Non-pigmented ciliary epithelial cell (primary cell): ENCODE measurements at places on chromosomes 12 and 14.

GRCh38 chr14:38611928-38612327, 356.0 kb upstream of the CLEC14A start:
- no peak for DNase-seq

GRCh38 chr14:94138251-94138650, 8.8 kb upstream of the IFI27L2 start:
- no peak for DNase-seq

DNA sequence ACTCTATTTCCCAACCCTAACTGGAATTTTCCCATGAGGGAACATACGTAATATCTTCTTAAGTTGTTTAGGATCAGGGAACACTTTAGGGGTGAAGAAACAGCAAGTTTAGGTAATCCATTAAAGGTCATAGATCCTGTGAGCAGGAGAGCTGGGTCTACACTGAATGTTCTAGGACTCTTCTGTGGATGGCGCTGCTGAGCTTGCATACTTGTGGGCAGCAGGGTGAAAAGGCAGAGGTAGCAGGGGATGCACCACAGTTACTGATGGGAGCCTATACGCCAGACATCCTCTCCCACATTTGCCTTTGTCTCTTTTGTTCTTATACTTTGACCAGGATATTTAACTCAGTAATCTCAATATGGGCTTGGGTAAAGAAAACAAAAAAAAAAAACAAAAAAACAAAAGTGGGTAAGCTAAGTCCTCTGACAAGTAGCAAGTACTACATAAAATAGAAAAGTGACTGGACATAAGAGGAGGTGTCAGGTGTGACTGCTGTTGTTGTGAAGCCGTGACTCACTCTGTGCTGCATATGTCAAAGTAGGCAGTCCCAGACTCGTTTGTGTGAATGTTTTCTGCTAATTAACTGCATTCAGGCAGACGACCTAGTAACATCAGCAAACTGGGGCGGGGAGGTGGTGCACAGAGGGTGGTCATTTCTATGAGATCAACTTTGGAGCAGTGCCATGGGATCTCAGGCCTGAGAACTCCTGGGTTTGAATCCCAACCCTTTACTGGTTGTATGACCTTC, 31.6 kb downstream of the NEUROD4 start:
- no peak for DNase-seq

GRCh38 chr12:40668099-40668529, 24.1 kb upstream of the CNTN1 start:
- no peak for DNase-seq

GRCh38 chr14:79698298-79698711, 513.0 kb downstream of the DIO2 start:
- DNase-seq = no peak

- DNase-seq = no peak
Observed at GRCh38 chr12:21710958-21711775, 53.5 kb upstream of the LDHB start.

DNA sequence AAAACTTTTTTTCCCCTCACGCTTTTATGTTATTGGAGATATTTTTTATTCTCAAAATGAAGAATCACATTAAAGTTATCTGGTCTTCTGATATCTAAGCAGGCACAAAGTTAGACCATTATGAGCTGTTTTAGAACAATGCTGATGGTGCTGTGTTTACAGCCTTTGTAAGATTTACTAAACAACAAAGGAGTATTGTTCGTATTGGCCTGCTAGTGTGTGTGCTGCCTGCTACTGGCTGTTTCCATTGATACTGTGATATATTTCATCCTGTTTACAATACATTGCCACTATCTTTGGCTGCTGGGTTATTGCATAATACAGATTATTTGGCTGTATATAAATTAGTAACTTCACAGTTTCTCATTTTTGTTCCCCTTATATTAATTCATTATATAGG, 220.8 kb downstream of the ITPR2 start:
- no peak for DNase-seq

DNA sequence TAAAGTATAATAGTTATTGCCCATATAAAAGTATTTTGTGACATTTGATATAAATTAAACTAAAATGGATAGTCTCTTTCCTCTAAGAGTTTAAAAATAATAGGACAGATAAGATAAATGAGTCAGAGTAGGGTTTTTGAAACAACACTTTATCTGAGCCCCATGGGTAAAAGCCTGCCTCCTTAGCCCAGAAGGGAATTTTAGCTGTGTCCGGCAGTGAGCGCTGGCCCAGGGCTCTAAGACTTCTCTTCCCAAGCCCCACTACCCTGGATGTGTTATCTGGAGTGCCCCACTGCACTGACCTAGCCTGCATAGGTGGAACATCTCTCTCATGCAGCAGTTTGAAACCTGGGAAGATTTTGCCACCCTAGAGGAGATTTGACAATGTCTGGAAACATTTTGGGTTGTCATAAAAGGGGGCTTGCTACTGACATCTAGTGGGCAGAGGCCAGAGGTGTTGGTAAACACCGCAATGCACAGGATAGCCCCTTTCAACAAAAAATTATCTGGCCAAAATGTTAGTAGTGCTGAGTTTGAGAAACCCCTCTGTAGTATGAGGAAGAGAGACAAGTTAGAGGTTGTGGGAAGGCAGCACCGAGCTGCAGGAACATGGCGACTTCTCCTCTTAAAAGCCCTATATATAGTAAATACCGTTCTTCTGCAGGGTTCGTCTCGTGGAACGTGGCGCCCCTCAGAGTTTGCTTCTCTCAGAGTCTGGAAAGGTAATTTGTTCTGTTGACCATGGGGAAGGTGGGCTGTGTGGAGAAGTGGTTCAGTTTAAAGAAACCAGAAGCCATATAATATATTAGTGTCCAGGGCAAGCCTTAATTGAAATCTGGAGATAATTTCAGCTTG, 29.3 kb upstream of the ATF1 start:
- DNase-seq = no peak

- peak; percentile 24 for DNase-seq
Observed at GRCh38 chr14:70714055-70714550, 72.4 kb downstream of the TTC9 start.

GRCh38 chr12:28954333-28954732, 194.7 kb upstream of the FAR2 start:
- DNase-seq = no peak

DNA sequence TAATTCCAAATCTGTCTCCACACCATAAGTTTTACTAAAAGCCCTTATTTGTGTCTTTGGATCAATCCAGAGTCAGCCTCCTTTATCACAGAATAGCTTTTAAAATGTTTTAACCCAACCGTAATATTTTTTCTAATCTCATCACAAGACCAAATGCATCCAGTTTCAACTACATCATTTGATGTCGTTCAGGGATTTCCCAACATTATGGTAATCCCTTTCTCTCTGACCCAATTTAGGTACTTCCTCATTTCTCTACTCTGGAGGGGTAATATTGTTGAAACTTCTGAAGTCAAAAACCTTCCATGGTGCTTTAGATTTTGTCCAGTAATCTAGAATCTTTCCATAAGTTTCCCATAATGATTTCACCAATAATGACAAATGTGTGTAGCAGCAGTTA, 596.8 kb downstream of the SOX5 start:
- DNase-seq = no peak

- DNase-seq = no peak
Observed at GRCh38 chr12:3667485-3667884, 85.4 kb downstream of the CRACR2A start.

DNA sequence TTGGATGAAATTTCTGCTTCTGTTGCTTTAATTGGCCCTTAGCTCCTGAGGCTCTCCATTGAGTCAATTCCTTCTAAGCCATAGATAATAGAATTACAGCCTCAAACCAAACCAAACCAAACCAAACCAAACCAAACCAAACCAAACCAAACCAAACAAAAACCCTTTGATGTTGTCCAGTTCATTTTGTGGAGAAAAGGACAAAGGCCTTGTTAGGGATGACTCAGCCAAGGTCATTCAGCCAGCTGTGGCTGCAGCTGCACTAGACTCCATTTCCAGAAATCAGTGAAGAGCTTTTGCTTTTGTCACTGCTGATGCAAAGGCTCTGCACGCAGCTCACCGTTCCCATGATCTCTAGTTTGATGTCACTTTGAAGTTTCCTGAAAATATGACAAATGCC, 82.2 kb upstream of the RMST start:
- DNase-seq = no peak

GRCh38 chr12:130104571-130105106, 57.6 kb upstream of the FZD10 start:
- DNase-seq = no peak

- DNase-seq = peak; percentile 68
Observed at GRCh38 chr12:6476489-6476888, 6.0 kb upstream of the VAMP1 start.

DNA sequence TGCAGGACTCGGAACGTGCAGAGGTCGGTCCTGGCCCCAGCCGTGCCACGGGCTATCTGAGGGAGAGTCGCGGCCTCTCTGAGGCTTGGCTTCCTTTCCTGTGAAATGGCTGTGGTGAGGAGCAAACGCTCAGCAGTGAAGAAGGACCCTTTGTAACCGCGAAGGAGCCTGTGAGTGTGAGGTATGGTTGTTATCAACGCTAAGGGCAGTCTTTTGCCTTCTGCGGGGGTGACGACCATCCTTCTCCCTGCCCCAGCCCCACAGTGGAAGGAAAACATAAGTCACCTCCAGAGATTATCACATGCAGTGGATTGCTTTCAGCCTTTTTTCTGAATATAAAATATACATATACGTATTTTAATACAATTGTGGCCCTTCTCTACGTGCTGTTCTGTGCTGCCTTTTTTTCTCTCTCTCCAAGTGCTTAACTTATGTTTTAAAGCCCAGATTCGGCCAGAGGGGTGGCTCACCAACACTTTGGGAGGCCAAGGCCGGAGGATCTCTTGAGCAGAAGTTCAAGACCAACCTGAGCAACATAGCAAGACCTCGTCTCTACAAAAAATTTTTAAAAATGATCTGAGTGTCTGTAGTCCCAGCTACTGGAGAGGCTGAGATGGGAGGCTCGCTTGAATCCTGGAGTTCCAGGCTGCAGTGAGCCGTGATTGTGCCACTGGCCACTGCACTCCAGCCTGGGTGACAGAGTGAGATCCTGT, 17.4 kb downstream of the TAMALIN start:
- DNase-seq = no peak

GRCh38 chr14:36746872-36747271, 85.2 kb downstream of the PAX9 start:
- DNase-seq = no peak

DNA sequence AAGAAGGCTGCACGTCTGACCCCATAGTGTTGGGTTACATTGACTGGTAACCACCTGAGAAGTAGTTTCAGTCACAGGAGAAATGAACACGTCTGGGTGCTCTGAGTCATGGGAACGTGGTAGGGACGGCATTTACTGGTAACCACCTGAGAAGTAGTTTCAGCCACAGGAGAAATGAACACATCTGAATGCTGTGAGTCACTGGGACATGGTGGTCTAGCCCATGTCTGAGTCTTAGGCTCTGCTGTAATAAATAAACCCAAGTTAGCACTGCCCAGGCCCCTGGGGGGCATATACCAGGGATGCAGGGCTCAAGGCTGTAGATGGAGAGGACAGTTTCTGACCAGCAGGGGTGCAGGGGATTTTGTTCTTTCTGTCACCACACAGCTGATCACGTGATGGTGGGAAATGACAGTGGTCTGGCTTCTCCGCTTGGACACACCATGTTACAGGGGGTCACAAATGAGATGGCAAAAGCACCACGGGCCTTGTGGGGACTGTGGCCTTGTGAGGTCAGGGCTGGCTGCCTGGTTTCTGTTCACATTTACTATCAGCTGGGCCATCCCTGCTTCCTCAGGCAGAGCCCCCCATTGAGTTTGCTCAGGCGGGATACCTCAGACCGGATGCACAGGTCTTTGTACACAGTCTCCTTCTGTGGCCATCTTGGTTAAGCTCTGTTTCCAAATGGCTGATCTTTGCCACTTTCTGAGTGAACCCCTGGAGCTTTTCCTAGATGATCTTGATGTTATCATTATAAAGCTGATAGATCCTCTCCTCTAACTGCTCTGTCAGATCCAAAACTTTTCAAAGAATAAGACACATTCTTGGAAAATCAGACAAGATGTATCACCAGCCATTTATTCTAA, 9.8 kb upstream of the C12orf42 start:
- no peak for DNase-seq
